HFF-Myc (cell line): ENCODE measurements at places on chromosomes 1 and 21.

GRCh38 chr1:233006541-233006973 is 56.1 kb downstream of the NTPCR start:
- DNase-seq = no peak

DNA sequence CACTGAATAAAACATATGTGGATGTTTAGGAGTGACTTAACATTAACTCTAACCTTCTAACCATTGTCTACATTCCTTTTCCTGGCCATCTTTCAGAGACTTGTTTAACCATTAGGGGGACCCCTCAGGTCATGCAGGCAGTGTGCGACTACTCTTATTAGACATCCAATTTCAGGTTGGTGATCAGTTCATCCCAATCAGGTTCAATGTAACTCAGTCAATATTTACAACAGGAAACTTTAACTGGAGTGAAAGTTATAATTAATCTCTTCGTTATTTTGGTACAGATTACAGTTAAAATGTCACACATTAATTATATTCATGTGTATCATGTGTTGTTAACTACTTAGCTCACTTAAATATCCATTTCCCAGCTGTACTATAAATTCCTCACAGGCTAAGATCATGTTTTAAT is 68.8 kb upstream of the RGS1 start:
- DNase-seq = no peak

DNA sequence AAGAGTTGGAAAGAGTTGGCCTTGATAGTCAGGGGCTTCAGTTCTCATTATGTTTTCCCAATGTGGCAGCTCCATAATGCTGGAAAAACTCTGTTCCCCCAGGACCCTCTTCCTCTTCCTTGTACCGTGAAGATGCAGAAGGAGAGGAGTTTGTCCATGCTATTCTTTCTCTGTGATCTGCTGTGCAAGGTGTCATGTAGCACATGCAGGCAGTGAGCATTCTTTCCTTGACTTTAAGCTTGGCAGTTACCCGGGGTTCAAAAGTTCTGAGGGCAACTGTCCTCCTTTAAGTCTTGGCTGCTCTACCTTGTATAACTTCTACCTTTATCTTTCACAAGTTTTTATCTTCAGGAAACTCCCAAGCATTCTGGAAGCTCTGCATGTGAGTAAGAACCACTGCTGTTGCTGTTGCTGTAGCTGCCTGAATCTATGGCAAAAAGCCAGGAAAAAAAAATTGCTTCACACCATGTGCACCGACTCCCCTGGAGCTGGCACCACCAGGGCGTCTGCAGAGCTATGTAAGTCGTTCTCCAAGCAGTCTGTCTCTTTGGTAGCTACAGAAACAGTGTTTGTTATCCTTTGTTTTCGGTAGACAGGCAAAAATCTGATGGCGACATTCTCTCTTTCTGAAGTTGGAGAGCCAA is 42.7 kb upstream of the SLC16A1 start:
- no peak for DNase-seq

DNA sequence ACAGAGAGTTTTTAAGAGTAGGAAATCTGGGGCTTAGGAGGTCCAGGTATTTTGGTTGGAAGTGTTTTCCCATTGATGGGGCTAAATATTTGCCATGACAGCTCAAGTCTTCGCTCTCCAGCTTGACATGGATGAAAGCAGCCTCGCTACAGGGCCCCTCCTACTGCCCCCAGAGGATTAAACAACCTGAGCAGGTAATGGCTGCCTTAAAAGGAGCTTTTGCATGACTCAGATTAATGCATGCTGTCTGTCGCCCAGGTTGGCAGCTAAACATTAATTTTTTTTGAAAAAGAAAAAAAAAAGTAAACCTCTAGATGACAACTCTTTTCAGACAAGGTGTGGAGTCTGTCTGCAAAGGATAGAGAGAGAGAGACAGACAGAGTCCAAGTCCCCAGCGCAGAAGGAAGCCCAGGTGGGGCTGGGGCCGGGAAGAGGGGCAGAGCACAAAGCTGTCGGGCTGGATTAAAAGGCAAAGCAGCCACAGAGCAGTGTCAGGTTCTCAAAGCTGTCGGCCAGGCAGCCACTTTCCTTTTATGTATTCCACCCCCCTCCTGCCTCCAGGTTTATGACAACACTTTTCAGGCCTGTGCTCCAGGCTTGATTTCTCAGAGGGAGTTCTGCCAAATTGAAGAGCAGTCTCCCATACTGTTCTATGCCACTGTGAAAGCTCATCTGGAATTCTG is 127.9 kb downstream of the CLIC6 start:
- DNase-seq = no peak
